ENCODE measurements at places on chromosomes 4 and X.

- DNase-seq: no peak
Observed at GRCh38 chr4:127347936-127348335, 284.8 kb upstream of the INTU start.

DNA sequence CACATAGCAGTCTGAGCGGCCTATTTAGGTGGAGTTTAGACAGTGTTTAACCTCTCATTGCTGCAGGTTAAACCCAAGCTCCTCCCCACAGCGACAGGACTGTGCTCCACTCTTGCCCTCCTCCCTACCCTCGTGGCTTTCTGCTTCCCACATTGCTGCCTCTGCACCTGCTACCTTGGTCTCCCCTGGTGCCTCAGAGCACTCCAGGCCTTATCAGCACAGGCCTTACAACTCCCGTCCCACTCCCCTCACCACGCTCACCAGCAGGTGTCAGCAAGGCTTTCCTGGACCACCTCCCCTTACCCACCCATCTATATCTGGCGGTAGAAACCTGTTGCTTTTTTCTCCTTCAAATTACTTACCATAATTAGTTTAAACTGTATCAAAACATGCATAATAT, 18.6 kb downstream of the HELT start:
- no peak for DNase-seq

- no peak for DNase-seq
Observed at GRCh38 chrX:39167791-39168190, 366.5 kb downstream of the MID1IP1 start.

DNA sequence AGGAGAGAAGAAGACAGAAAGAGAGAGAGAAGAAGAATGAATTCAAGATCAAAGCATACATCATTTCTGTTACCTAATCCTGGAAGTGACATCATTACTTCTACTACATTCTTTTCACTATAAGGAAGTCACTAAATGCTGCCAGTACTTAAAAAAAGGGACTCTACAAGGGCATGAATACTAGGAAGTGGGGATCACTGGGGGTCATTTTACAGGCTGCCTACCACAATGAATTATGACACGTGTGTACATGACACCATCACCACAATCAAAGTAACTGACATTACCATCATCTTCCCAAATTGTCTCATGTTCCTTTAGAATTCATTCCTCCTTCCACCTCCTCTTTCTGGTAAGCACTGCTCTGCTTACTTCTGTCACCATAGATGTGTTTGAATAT, 227.0 kb downstream of the CPE start:
- DNase-seq: no peak

- DNase-seq: no peak
Observed at GRCh38 chr4:39539089-39539611, 11.9 kb upstream of the UGDH start.

DNA sequence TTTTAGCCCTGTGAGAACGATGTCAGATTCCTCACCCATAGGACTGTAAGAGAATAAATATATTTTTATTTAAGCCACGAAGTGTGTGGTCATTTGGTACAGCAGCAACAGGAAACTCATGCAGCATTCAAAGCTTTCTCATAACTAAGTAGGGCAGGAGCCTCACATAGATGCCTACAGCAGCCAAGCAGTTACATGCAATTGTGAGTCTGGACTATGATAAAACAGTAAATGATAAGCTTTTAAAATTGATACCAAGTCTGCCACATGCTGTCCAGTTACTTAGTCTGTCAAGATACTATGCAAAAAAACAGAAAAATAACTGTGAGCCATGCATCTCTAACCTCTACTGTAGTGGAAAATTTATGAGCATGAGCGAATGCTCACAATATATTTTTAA, 359.6 kb downstream of the HS3ST1 start:
- DNase-seq: no peak

DNA sequence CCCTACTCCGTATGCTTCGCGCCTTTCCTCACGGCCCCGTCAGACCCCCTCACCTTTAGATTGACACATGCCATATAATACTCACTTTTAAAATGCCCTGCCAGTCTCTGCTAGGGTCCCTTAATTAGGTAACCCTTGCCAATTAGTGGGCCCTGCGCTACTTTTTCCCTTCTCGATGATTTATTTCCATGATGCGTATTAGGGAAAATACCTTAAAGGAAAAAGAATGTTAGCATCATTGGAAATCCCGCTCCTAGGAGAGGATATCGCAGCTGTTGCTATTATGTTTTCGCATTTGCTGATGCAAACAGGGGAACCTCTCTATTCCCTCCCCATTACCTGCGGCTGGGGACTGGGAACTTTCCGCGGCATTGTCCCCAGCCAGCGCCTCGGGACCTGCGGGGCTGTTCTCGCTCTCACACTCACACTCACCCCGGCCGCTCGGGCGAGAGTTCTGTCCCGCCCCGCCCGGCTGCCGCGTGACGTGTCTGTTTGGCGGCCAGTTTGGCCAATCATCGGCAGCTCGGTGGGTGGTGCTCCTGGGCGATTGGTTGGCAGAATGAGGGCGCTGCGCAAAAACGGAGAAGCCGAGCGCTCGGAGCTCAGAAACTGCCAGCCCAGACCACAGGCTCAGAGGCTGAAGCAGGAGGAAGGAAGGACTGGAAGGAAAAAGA, at the start of gene PCDH10:
Gene PCDH10 (plus strand): TSS at position 605 of the 674 bp plus-strand sequence. CDS start 847 bp downstream, outside the sequence.
- DNase-seq: peak; percentile 94

DNA sequence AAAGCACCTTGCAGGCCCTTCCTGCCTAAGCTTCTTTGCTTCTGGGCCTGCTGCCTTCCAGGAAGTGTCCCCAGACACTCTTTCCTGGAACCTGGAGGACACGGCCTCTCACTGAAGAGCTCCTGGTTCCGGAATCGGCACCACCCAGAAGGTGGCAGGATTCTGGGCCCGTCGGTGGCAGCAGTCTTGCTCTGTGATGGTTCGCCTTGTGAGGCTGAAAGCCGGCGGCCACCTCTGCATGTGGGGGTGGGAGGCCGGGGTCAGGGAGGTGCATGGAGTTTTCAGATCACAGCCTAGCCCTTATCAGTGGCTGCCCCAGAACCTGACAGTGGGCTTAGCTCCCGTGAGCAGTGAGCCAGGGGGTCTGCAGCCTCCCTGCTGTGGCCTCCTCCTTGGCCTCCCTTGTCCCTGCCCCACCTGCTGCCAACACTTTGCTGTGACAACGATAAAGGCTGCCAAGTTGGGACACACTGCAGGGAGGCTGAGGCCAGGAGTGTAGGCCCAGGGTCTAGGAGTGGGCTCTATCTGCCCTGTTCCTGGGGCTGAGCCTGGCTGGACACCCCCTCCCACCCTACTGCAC, 30.8 kb upstream of the GPR78 start:
- DNase-seq: no peak

GRCh38 chr4:17173300-17173699, 274.9 kb upstream of the LDB2 start:
- no peak for DNase-seq

DNA sequence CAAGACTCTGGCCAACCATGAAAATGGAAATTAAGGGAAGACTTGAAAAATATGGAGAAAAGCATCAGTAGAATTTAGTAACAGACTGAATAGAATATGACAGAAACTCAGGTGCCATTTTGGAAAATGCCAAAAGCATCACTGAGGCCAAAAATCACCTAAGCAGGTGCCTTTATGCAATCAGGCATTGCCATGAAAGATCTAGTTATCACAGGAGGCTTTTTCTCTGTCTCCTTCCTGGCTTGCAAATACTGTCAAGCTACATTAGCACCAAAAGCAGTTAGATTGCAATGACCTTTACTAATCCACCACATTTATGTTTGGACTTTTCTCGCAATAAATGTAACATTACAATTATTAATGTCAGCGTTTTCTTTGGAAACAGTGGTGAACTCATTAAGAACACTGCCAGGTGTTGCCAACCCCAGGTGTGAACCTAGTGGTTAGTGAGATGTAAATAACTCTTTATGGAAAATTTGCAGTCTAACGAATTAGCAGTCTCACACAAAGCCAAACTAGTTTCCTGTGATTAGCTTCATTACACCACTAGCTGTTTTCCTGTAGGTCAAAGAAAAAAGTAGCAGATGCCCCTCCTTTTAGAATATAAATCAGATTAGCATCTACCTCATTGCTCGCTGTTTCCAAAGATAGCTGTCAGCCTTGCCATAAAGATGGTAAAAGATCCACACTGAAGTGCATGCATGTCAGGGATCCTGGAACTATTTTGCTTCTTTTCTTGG, 1568.4 kb upstream of the TENM3 start:
- DNase-seq: no peak

GRCh38 chr4:6964858-6965257, 55.2 kb downstream of the TBC1D14 start:
- no peak for DNase-seq

DNA sequence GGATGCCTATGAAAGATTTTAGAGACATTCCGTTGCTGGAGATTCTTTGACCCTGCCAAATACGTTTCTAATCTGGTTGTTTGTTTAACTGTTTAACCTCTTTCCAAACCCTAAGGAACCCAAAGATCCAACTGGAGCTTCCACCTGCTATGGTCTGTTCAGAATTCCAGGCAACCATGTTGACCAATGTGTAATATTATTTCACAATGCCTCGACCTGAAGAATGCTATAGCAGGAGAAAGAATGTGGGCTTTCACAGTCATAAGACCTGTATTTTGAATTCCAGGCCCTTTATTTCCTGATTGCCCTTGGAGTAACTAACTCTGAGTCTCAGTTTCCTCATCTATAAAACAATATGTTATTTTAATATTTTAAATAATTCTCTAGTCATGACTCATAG, 90.8 kb downstream of the COL25A1 start:
- DNase-seq: no peak

DNA sequence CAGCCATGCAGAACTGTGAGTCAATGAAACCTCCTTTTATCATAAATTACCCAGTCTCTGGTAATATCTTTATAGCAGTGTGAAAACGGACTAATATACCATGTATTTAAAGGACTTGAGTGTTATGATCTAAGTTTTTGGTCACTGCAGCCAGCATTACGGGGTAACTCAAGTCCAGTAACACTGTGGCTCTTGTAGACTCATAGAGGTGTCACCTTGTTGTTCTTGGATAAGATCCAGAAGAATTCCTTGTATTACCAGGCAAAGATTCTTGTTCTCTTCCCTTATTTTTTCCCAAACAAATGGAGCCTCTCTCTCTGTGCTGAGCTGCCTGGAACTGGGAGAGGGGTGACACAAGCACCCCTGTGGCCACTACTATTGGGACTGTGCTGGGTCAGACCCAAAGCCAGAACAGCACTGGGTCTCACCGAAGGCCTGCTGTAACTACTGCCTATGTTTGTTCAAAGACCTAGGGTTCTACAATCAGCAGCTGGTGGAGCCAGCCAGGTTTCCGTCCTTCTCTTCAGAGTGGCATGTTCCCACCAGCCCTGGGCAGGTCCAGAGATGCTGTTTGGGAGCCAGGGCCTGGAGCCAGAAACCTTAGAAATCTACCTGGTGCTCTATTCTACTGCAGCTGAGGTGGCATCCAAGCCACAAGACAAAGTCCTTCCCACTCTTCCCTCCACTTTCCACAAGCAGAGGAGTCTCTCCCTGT, 43.7 kb upstream of the MED14 start:
- no peak for DNase-seq

DNA sequence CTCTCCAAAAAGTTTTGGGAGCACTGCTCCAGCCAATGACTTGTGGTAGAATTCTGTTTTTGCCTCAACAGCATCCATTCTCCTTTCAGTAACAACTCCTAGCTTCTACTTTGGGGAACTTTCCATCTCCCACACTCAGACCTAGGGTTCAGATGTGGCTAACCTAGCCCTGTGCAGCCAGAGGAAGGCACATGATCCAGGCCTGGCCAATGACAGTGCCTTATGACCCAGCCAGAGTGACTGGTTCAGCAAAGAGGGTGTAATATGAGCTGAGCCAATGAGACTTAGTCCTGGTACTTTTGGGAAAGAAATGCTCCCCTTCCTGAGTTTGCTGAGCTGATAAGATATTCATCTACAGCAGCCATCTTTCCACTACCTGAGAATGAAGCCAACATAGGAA, 5.4 kb upstream of the USP46 start:
- no peak for DNase-seq

DNA sequence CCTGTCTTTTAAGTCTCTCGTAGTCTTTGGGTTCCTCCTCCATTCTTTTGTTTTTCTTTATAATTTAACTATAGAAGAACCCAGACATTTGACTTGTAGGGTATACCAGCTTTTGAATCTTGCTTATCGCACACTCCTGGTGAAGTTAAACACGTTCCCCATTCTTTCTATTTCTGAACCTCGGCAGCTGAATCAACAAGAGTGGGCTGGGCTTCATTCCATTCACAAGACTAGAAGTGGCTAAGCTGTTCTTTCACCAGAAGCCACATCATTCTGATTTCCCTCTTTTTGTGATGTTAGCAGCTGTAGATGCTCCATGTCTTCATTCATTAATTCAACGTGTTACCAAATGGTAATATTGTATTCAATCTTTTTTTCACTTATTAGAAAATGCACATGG, 167.9 kb downstream of the CORIN start:
- DNase-seq: no peak

DNA sequence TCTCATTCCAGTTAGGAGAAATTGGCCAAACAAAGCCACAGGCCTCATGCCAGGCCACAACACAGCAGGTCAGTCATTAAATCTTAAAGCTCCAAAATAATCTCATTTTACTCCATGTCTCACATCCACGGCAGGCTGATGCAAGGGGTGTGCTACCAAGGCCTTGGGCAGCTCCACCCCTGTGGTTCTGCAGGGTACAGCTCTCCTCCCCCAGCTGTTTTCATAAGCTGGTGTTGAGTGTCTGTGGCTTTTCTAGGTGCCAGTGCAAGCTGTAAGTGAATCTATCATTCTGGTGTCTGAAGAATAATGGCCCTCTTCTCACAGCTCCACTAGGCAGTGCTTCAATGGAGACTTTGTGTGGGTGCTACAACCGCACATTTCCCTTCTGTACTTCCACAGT, 949.2 kb downstream of the TECRL start:
- no peak for DNase-seq

- no peak for DNase-seq
Observed at GRCh38 chrX:56429581-56429980, 133.8 kb upstream of the UBQLN2 start.

DNA sequence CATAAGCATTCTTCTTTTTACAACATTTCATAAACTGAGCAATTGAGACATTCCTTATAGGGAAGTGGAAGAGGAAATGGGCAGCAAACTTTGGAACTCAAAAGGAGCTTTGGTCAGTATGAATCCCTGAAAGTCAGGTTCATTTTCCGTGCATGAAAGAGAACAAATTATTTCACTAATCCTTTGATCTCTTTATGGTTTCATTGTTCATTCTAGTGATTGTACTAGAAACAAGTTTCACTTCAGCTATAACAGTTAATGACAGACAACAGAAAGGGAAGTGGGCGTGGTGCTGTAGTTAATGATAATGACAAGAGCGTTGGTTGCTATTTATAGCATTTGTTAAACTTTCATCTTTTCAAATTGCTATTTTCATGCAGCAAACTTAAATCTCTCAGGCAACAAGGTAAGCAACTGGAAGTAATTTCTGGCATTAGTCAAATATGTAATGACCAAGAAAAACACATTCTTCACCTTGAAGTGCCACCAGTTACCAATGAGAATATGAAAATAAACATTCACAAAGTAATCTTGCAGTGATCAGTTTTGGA, 98.4 kb downstream of the AREG start:
- no peak for DNase-seq

DNA sequence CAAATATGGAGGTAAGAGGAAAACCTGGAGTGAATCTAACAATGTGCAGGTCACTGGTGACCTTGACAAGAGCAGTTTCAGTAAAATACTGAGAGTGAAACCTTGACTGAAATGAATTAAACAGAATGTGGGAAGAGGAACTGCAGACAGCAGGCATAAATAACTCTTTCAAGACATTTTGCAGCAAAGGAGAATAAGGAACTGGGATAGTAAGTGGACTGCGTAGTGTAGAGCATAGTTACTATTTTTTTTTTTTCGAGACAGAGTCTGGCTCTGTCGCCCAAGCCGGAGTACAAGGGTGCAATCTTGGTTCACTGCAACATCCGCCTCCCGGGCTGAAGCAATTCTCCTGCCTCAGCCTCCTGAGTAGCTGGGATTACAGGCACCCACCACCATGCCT, 24.0 kb downstream of the RBMX start:
- DNase-seq: no peak
